ENCODE measurements at places on chromosomes 16 and 17. TPM values are rescaled to one million over a fixed set of nuclear protein-coding genes. Genes with fewer than 3 reads are reported as not detected.

ZG16 gene
- not detected for total RNA-seq

GPS2 gene
- 56.8 TPM for total RNA-seq

SCGB1C2 gene
- total RNA-seq = not detected

SPATA33 gene
- 13.8 TPM for total RNA-seq

CDH13 gene
- 2.3 TPM for total RNA-seq

GRCh38 chr16:72876981-72877373 is 171.0 kb downstream of the ZFHX3 start:
- peaks cover 2% of the 10 kb centered on the region for H3K27me3 ChIP-seq
- H3K4me3 ChIP-seq = no peak overlapping the region
- peaks cover 11% of the 10 kb centered on the region for H3K4me1 ChIP-seq

DNA sequence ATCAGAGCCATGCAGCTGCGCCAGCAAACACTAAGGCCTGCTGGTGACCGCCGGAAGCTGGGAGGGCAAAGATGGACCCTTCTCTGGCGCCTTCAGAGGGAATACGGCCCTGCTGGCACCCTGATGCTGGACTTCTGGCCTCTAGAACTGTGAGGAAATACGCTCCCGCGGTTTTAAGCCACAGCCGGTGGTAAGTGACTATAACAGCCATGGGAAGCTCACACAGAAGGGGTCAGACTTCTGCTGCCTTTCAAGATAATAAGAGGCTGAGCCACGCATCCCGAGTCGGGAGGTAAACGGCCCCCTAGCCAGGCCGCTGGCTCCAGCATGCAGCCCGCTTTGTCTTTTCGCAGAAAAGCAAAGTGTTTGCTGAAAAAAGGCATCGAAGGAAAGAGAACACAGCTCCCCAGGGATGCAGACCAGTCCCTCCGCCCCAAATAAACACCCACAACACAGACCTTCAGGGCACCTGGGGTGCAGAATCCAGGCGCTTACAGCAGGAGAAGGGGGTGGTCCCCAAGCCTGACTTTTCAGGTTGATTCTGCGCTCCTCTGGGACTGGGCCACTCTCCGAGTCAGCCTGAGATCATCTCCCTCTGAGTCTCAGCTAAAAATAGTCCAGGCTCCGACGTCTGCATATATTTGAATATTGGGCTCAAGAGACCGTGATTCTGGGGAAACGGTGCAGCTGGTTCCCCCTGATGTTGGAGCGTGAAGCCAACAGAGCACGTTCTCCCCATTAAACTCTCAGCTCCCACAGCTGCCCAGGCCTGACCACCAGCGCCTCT is 89.7 kb downstream of the MGAT5B start:
- no peak overlapping the region for H3K27ac ChIP-seq
- no peak overlapping the region for H3K4me3 ChIP-seq
- DNase-seq = no peak
- peaks cover 19% of the 10 kb centered on the region for H3K4me1 ChIP-seq

GRCh38 chr17:34114174-34114573 is 140.9 kb upstream of the CCL2 start:
- H3K27ac ChIP-seq = no peak overlapping the region
- H3K4me3 ChIP-seq = no peak overlapping the region
- no peaks in the 10 kb centered on the region for H3K36me3 ChIP-seq
- no peaks in the 10 kb centered on the region for H3K27me3 ChIP-seq
- DNase-seq = no peak

GRCh38 chr17:3891626-3892094 is 1.2 kb downstream of the CAMKK1 start:
- H3K27ac ChIP-seq = no peak overlapping the region
- H3K27me3 ChIP-seq = peaks cover 19% of the 10 kb centered on the region
- peak overlapping the region; percentile 77 for H3K4me3 ChIP-seq
- peaks cover 11% of the 10 kb centered on the region for H3K36me3 ChIP-seq
- H3K4me1 ChIP-seq = peaks cover 40% of the 10 kb centered on the region
- no peak for DNase-seq

GRCh38 chr17:4739122-4740024 is at the start of the genes CXCL16 and ZMYND15:
TSS of gene CXCL16 (minus strand) at chr17:4739928. CDS start at chr17:4739339, 589 bp downstream.
TSS of gene ZMYND15 (plus strand) at chr17:4739833. CDS start at chr17:4740549, 716 bp downstream.
- H3K4me1 ChIP-seq = peaks cover 9% of the 10 kb centered on the region
- no peaks in the 10 kb centered on the region for H3K36me3 ChIP-seq
- peaks cover 28% of the 10 kb centered on the region for H3K27me3 ChIP-seq
- DNase-seq = peak; percentile 31

DNA sequence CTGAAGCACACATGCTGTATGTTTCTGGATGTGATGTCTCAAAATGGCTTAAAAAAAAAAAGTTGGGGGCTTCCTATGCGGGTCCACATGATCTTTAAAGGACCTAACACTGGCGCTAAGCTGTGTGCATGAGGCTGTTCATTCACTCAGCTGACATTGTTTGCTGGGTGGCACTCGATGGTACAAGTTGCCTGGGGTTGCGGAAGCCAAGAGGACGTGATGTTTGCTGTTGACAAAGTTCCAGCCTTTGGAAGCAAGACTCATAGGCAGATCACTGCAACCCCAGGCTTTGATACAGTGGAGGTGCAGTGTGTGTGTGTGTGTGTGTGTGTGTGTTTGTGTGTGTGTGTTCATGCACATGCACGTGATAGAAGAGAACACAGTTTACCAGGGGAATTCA is 29.5 kb upstream of the DNAI2 start:
- no peak for DNase-seq
- H3K36me3 ChIP-seq = no peaks in the 10 kb centered on the region
- H3K4me1 ChIP-seq = peaks cover 5% of the 10 kb centered on the region
- no peak overlapping the region for H3K27ac ChIP-seq
- H3K4me3 ChIP-seq = no peak overlapping the region

GRCh38 chr17:73729101-73729500 is 84.9 kb upstream of the SDK2 start:
- peaks cover 2% of the 10 kb centered on the region for H3K36me3 ChIP-seq
- no peaks in the 10 kb centered on the region for H3K4me1 ChIP-seq
- peaks cover 3% of the 10 kb centered on the region for H3K27me3 ChIP-seq
- H3K4me3 ChIP-seq = no peak overlapping the region
- H3K27ac ChIP-seq = no peak overlapping the region

DNA sequence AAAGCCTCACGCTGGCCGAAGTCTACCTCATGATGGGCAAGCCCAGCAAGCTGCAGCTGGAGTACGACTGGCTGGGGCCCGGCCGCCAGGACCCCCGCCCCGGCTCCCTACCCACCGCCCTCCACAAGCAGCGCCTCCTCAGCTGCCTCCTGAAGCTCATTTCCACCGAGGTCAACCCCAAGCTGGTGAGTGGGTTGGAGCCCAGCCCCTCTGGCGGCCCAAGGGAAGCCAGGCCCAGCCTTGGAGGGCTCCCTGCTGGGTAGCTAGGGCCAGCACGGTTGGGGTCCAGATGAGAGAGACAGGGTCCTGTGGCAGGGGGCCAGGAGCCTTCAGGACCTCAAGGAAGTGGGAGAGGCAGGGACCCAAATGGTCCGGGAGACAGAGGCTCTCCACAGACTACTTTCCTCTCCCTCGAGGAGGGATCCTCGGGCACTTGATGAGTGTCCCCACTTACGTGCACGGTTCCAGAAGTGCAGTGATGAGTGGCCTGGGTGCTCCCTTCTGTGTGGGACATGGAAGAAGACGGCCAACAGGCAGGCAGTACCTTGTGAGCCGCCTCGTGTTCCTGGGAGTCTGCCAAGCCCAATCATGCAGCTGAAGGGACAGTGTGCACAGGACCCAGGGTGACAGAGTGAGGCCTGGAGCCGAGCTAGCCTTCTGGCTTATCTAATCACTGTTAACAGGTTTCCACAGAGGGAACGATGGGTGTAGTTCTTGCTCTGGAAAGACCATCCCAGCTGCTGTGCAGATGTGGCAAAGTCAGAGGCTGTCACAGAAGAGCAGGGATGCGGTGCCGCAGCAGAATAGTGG is 21.1 kb upstream of the JPT2 start:
- H3K4me1 ChIP-seq = peaks cover 10% of the 10 kb centered on the region
- DNase-seq = no peak
- no peak overlapping the region for H3K27ac ChIP-seq
- H3K27me3 ChIP-seq = peaks cover 10% of the 10 kb centered on the region
- no peak overlapping the region for H3K4me3 ChIP-seq

- no peaks in the 10 kb centered on the region for H3K36me3 ChIP-seq
- H3K4me3 ChIP-seq = peak overlapping the region; percentile 2
- H3K27me3 ChIP-seq = peaks cover 16% of the 10 kb centered on the region
- DNase-seq = no peak
- peaks cover 15% of the 10 kb centered on the region for H3K4me1 ChIP-seq
Observed at GRCh38 chr16:86965840-86966550, 351.2 kb downstream of the C16orf95 start.

- no peak overlapping the region for H3K27ac ChIP-seq
- DNase-seq = no peak
- peaks cover 3% of the 10 kb centered on the region for H3K27me3 ChIP-seq
- no peak overlapping the region for H3K4me3 ChIP-seq
- H3K36me3 ChIP-seq = no peaks in the 10 kb centered on the region
Observed at GRCh38 chr16:50253514-50253910, 12.8 kb upstream of the ADCY7 start.

DNA sequence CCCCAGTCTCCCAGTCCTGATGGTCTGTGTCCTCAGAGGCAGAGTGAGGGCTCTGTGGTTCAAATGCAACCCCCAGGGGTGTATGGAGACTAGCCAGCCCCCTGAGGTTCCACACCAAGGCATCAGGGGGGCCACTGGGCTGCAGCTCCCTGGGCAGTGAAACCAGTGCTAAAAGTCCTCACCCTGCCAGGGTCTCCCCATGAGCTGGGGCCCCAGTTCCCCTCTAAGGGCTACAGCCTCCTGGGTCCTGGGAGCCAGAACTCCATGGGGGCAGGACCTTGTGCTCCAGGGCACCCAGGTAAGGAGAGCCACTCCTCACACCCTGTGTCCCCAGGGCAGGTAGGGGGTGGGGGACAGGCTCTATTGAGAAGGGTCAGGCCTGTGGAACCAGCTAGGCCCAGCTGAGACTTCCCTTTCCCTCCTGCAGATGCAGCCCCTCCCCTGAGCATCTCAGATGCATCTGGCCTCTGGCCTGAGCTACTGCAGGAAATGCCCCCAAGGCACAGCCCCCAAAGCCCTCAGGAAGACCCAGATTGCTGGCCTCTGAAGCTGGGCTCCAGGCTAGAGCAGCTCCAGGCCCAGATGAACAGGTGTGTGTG is 6.4 kb upstream of the DCAF7 start:
- H3K4me1 ChIP-seq = peaks cover 3% of the 10 kb centered on the region
- H3K4me3 ChIP-seq = no peak overlapping the region
- H3K27ac ChIP-seq = no peak overlapping the region
- DNase-seq = no peak
- H3K36me3 ChIP-seq = peaks cover 15% of the 10 kb centered on the region

- H3K4me1 ChIP-seq = peaks cover 21% of the 10 kb centered on the region
- H3K4me3 ChIP-seq = peak within 1 kb of the TSS; percentile 90
- no peak for DNase-seq
Observed at GRCh38 chr17:32265192-32265923, at the start of gene RHBDL3. TSS of gene RHBDL3 (plus strand) at chr17:32265832. CDS start at chr17:32266190, 358 bp downstream.

GRCh38 chr17:10993126-10993525 is 155.2 kb upstream of the PIRT start:
- H3K4me1 ChIP-seq = peaks cover 2% of the 10 kb centered on the region
- H3K4me3 ChIP-seq = no peak overlapping the region
- H3K36me3 ChIP-seq = peaks cover 34% of the 10 kb centered on the region

DNA sequence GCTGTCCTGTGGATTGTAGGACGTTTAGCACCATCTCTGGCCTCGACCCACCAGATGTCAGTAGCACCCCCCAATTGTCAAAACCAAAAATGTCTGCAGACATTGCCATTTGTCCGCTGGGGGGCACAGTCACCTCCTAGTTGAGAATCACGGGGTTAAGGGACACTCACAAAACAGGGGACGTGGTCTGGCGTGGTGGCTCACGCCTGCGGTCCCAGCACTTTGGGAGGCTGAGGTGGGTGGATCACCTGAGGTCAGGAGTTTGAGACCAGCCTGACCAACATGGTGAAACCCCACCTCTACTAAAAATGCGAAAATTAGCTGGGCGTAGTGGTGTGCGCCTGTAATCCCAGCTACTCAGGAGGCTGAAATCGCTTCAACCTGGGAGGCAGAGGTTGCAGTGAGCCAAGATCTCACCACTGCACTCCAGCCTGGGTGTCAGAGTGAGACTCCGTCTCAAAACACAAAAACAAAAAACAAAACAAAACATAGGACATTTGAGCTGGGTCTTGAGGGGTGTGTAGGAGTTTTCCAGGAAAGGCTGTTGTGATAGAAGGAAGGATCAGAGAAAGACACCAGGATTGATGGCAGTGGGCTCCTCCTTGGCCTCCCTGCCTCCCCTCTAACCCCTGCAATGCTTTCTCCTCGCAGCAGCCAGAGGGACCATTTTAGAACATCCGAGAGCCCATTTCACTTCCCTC is 171.8 kb upstream of the GSE1 start:
- H3K4me1 ChIP-seq = peaks cover 9% of the 10 kb centered on the region
- no peak overlapping the region for H3K4me3 ChIP-seq
- peaks cover 6% of the 10 kb centered on the region for H3K27me3 ChIP-seq
- H3K36me3 ChIP-seq = no peaks in the 10 kb centered on the region
